Inflammatory macrophage treated with lipopolysaccharide for 1 hour (primary cell): ENCODE measurements at places on chromosomes 11 and 22.

- no peak for DNase-seq
These were observed 16.2 kb downstream of the GRAMD4 start for GRCh38 chr22:46636221-46637002.

- DNase-seq, result no peak
These were observed 26.3 kb upstream of the RBMXL2 start for GRCh38 chr11:7062534-7062933.

GRCh38 chr22:26892166-26893041 is 235.0 kb downstream of the MIAT start:
- no peak for DNase-seq

DNA sequence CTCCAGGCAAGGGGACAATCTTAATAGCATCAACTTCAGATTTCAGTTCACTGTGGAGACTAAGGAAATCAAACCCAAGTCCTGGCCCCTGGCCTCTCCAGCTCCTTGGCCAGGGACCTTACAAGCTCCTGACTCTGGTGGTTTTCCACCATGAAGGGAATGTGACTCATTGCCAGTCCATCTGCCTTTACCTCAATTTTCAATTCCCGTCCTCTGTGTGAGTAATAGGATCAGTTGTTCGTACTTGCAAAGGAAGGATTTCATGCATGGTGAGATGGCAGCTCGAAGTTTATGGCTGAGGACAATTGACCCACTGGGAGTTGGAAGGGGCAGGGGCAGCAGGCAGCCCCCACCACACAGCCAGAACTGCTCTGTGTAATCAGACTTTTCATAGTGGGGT is 42.5 kb downstream of the INSC start:
- DNase-seq, result no peak

DNA sequence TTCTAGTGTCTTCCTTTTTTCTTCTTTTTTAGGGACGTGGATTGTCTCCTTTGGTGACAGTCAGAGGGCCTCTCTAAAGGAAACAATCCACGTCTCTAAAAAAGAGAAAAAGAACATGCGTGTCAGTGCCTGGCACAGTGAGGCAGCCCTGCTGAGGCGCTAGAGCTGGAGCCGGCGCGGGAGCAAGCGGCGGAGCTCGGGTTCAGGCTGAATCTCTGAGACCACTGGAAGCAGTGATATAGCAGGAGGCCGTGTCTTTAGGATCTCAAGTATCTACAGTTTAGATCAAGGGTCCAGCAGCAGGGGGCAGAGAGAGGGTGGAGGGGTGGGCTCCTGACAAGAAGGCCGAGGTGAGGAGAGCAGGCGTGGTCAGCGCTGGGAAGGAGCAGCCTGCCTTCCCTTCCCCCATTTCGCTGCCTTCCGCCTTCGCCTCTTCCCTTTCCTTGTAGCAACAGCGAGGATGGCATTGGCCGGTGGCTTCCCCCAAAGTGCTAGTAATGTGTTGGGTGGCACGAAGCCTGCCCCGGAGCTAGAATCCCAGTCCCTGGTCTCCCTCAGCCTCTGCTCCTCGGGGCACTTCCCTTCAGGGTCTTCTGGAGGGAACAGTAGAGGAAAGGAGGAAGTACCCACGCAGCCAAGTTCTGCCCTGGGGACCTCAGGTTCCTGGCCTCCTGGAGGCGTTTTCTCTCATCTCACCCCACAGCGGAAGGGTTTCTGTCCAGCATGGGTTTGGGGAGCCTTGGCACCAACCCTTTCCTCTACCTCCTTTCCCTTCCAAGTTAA is 28.2 kb upstream of the RAB1B start:
- DNase-seq, result no peak

DNA sequence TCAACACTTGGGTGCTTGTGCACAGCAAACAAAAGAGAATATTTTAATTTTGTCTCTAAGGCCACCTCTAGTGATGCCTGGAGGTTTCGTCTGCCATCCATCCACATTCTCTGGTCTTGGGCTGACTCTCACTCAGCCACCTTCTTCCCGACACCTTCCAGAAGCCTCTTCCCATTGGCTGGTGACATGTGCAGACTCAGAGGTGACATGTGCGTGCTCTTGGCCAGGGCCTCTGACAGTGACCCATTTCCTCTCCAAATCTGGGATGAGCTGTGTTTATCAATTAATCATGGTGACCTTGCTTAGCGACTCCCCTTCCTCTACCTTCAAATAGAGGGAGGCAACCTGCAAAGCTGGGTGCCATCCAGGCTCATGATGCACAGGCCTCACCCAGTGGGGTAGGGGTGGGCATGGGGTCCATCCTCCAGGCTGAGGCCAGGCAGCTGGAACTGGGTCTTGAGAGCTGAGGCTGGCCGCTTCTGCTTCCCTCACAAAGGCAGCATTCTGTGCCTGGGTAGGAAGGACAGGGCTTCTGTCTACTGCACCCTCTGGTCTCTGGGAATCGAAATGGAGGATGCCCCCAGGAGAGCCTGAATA is 91.8 kb downstream of the DHCR7 start:
- DNase-seq, result no peak

- no peak for DNase-seq
These were observed 719.6 kb downstream of the BRD1 start for GRCh38 chr22:49107961-49108530.

DNA sequence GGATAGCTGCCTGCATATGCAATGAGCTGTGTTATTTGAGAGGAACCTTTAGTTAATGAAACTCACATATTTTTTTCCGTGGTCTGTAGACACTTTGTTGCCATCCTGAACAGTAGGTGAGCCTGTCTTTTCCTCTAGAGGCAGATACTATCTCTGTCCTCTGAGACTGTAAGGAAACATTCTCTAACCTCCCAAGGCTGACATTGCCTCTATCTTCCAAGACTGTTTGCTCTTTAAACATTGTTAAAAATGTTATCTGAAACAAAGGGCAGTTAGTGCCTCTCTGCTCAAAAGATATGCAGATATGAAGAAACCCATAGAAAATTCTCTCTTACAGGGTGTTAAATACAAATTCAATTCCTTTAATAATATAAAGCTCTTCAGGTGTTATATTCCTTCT is 963.8 kb upstream of the CNTN5 start:
- DNase-seq, result no peak

DNA sequence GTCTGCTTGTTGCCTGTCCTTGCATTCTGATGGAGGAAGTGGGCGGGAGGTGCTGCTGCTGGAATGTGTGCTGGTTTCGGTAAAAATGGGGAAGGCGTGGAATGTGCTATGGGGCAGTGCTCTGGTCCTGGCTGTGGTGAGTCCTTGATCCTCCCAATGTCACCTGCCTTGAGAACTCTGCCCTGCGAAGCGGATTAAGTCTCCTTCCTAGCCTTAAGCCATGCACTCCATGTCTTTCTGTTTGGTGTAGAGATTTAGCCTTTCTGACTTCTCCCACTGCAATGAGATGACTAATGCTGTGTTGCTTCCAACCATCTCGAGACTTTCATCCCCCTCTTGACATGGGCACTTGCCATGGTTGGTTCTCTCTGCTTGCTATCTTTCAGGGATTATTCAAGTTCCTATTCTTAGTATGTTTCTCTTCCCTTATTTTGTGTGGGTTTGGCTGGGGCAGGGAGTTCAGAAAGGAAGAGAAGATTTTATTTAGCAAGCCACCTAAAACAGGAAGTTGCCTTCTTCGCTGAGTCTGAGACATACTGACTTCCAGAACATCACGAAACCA is 687.9 kb downstream of the NTM start:
- DNase-seq, result peak; percentile 97

DNA sequence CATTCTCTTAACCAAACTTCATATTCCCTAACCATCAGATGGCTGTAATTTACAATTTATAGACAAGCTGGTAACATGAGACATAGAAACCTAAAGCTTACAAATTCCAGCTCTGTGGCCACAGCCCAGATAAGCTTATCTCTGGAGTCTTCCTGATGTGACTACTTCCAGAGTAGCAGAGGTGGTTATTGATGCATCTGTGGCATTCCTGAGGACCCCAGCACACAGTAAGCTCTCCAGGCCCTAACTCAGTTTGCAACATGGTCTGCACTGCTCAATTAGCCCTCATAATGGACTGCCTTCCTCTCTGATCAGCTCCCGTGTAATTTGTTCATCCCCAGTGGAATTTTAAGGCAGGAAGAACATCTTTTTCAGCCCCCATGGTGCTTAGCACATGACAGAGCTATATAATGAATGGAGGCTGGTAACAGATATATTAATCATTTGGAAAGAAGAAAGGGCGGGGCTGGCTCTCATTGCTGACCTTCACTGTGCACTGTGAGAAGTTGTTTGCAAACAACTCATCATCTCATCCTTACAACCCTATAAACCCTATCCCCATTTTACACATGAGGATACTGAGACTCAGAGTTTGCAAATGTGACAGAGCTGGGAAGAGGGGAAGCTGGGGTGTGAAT is 30.1 kb upstream of the KCNJ11 start:
- DNase-seq, result no peak

- DNase-seq, result no peak
These were observed 19.4 kb upstream of the CCDC81 start for GRCh38 chr11:86355256-86355655.

GRCh38 chr11:126336138-126336541 is 19.3 kb upstream of the ST3GAL4 start:
- DNase-seq, result no peak

DNA sequence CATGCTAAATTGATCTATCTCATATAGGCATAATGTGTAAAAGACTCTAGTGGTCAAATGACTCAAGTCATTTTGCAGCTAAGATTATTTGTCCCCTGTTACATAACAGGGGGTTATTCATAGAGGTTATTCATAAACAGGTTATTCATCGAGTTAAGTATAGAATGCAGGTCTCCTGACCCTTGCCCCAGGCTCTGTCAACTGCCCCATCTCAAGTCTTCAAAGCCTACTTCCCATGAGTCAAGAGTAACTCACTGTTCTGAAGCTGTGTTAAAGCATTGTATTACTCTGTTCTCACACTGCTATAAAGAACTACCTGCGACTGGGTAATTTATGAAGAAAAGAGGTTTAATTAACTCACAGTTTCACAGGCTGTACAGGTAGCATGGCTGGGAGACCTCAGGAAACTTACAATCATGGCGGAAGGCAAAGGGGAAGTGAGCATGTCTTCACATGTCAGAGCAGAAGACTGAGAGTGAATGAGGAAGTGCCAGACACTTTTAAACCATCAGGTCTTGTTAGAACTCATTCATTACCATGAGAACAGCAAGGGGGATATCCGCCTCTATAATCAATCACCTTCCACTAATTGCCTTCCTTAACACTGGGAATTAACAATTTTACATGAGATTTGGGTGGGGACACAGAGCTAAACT is 226.2 kb upstream of the BLID start:
- no peak for DNase-seq

- DNase-seq, result no peak
These were observed 1165.1 kb downstream of the LRRC4C start for GRCh38 chr11:40294349-40294735.

GRCh38 chr11:61183645-61184044 is 19.7 kb upstream of the PGA3 start:
- no peak for DNase-seq

GRCh38 chr22:43198936-43199335 is 12.0 kb upstream of the TTLL12 start:
- no peak for DNase-seq

GRCh38 chr11:14499178-14499559 is 442 bp downstream of the COPB1 start:
- DNase-seq, result peak; percentile 3
